Suprapubic skin (tissue), 4 donors: ENCODE measurements at places on chromosomes 6 and 20.

DNA sequence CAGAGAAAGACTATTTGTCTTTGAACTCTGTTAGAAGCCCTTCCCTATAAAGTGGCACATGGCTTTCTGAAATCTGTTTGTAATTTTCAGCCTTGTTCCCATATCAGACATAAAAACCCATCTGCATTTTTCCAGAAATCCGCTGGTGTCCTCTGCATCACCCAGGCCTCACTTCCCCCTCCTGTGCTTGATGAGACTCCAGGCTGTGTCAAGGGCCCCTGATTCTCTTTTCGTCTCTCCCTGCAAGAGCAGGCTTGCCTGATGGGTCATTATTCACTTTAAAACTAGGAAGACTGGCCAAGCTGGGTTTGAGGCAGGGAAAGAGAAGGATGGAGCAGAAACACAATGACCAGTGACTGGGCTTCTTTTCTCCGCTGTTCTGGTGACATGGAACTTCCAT, 10.6 kb upstream of the PROKR2 start:
- H3K27ac ChIP-seq, result no peak overlapping the region
- no peak for DNase-seq
- H3K4me1 ChIP-seq, result no peaks in the 10 kb centered on the region
- no peaks in the 10 kb centered on the region for H3K27me3 ChIP-seq

DNA sequence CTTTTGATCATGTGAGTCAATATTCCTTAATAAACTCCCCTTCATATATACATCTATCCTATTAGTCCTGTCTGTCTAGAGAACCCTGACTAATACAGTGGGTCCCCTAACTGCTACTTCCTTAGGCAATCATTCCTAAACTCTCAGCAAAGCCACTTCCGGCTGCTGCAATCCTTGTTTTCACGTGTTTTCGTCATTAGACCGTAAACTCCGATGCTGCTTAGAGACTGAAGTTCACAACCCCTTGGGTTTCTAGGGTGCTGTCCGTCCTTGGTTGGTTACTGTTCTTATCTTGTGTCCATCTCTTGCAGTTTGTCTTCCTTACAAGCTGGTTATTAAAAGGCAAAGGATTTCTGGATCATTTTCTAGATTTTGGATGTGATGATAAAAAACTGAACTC, 106.4 kb downstream of the GMPR start:
- H3K36me3 ChIP-seq, result no peaks in the 10 kb centered on the region
- H3K4me1 ChIP-seq, result peaks cover 14% of the 10 kb centered on the region
- no peak for DNase-seq
- no peak overlapping the region for H3K4me3 ChIP-seq
- peak overlapping the region; percentile 21 for H3K27ac ChIP-seq

DNA sequence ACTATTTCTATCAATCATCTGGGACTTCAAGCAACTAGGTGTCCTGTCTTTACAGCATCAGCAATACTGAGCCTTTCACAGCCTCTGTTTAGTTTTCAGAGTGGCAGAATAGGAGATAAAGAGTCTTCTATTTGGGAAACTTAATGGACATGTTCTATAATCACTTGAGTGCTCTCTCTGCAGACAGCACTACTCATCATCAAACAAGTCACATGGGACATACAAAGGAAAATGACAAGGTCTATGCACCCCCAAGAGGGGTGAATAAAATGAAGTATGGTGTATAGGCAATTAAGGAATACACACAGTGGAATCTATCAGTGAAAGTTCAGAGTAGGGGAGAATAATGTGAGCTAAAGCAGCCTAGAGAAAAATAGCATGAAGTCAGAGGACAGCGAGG, 237.8 kb upstream of the THEMIS start:
- H3K4me3 ChIP-seq, result no peak overlapping the region
- DNase-seq, result no peak
- H3K27ac ChIP-seq, result no peak overlapping the region

DNA sequence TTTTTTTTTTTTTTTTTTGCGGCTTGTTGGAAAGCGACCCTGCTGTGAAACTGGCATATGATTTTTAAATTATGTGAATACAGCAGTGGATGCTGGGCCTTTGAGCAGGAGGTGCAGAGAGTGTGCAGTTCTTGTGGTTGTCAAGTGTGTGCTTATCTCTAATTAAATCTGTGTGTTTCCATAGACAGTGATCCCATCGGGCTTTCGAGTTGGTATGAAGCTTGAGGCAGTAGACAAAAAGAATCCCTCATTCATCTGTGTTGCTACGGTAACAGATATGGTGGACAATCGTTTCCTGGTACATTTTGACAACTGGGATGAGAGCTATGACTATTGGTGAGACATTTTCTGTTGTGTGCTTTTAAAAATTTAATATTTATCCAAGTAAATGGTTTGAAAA, 52.4 kb downstream of the L3MBTL3 start:
- H3K27ac ChIP-seq, result no peak overlapping the region
- no peak overlapping the region for H3K4me3 ChIP-seq
- no peak for DNase-seq

- no peak for DNase-seq
- peaks cover 14% of the 10 kb centered on the region for H3K27me3 ChIP-seq
- no peak overlapping the region for H3K4me3 ChIP-seq
- no peaks in the 10 kb centered on the region for H3K36me3 ChIP-seq
- peaks cover 6% of the 10 kb centered on the region for H3K4me1 ChIP-seq
These were observed 10.2 kb downstream of the TRIM10 start for GRCh38 chr6:30150671-30151395.

DNA sequence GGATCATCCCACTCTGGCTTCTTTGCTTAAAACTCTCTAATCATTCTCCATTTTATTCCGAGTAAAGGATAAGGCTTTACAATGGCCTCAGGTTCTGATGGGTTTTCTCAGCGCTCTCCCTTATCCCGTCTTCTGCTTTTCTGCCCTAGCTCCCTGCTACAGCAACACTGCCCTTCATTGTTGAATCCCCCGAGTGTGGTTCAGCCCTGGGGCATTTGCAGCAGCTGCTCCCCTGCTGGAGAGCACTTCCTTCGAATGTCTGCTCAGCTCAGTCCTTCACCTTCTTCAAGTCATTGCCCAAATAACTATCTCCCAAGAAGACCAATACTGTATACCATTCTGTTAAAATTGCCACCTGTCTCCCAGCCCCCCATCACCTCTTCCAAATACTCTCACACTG, 111.8 kb downstream of the TBXT start:
- no peaks in the 10 kb centered on the region for H3K4me1 ChIP-seq
- no peak for DNase-seq
- H3K27me3 ChIP-seq, result no peaks in the 10 kb centered on the region
- no peak overlapping the region for H3K27ac ChIP-seq
- H3K36me3 ChIP-seq, result no peaks in the 10 kb centered on the region
- no peak overlapping the region for H3K4me3 ChIP-seq

DNA sequence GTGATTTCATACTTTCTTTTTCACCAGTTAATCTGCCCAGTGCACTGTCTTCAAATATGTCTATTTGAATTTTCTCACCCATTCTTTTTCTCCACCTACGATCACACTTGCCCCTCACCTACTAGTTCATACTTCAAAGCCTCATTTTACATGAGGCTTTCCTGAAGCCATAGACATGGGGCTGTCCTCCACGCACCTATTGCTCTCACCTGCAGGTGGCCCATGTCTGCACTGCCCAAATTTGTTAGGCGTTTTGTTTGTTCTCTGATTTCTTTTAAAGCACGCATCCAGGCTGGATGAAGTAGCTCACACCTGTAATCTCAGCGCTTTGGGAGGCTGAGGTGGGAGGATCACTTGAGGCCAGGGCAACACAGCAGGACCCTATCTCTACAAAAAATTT, 106.8 kb upstream of the RIPOR2 start:
- no peak overlapping the region for H3K27ac ChIP-seq
- H3K27me3 ChIP-seq, result no peaks in the 10 kb centered on the region
- H3K36me3 ChIP-seq, result no peaks in the 10 kb centered on the region
- no peaks in the 10 kb centered on the region for H3K4me1 ChIP-seq
- no peak for DNase-seq
- H3K4me3 ChIP-seq, result no peak overlapping the region

- no peak for DNase-seq
- peaks cover 23% of the 10 kb centered on the region for H3K4me1 ChIP-seq
- H3K36me3 ChIP-seq, result no peaks in the 10 kb centered on the region
These were observed 21.5 kb upstream of the MRGBP start for GRCh38 chr20:62774762-62775161.

DNA sequence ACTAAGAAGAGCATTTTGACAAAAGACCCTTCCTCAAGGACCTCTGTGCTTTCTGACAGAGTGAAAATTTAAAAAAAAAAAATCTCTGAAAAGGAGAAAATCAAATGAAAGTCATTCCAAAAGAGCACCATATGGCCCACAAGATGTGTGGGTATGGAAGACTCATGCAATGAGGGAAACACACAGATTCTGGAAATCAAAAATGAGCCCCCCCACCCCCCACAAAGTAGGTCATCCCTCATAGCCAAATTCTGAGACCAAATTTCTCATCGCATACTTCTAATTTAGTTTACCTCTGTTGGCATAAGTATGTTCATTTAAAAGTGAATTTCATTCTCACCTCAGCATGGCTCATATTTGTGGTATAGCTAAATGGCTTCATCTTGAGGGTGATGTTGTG, 181.3 kb upstream of the KCNQ5 start:
- H3K4me1 ChIP-seq, result no peaks in the 10 kb centered on the region
- no peaks in the 10 kb centered on the region for H3K36me3 ChIP-seq
- H3K27me3 ChIP-seq, result no peaks in the 10 kb centered on the region
- DNase-seq, result no peak

GRCh38 chr20:38307371-38308046, 3.6 kb downstream of the BPI start:
- no peak overlapping the region for H3K27ac ChIP-seq
- H3K27me3 ChIP-seq, result peaks cover 16% of the 10 kb centered on the region
- no peak overlapping the region for H3K4me3 ChIP-seq
- no peaks in the 10 kb centered on the region for H3K36me3 ChIP-seq
- DNase-seq, result no peak
- peaks cover 8% of the 10 kb centered on the region for H3K4me1 ChIP-seq

- no peak overlapping the region for H3K4me3 ChIP-seq
- H3K27me3 ChIP-seq, result no peaks in the 10 kb centered on the region
- no peak for DNase-seq
- peaks cover 17% of the 10 kb centered on the region for H3K4me1 ChIP-seq
- no peaks in the 10 kb centered on the region for H3K36me3 ChIP-seq
These were observed 311.6 kb upstream of the CDYL start for GRCh38 chr6:4464638-4465037.
